ENCODE measurements at places on chromosomes 6 and 20. TPM values are rescaled to one million over a fixed set of nuclear protein-coding genes. Genes with fewer than 3 reads are reported as not detected.

DNA sequence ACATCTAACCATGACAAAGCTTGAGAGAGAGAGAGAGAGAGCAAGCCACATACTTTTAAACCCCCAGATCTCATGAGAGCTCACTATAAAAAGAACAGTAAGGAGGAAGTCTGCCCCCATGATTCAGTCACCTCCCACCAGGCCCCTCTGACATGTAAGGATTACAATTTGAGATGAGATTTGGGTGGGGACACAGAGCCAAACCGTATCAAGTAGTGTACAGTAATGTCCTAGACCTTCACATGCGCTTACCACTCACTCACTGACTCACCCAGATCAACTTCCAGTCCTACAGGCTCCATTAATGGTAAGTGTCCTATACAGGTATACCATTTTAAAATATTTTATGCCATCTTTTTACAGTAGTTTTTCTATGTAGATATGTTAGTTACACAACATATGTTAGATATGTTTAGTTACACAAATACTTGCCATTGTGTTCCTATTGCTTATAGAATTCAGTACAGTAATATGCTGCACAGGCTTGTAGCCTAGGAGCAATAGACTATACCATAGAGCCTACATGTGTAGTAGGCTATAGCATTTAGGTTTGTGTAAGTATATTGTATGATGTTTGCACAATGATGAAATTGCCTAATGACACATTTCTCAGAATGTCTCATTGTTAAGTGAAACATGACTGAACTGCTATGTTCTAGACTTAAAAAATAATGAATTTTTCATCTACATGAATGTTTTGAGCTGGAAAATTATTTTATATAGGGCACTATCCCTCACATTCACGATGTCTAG lies 11.7 kb downstream of the TSPYL1 start:
- DNase-seq, result peak; percentile 23

GRCh38 chr6:88612631-88613030 lies 350.8 kb downstream of the RNGTT start:
- DNase-seq, result no peak

DNA sequence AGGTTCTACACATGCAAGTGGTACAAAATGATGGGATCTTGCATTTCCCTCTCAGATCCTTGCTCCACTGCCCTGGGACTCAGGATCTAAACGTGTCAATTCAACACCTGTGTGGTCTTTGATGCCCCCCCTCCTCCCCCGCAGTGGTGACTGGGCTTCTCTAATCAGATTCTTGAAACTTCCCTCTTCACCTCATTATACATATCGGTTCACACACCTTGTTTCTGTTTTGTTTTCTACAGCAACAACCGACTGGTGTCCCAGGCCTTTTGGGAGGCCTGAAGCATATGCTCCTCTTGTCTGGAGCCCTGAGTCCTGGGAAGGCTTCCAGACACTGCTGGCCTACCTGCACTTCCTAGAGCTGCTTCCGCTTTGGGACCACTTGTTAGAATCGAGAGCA lies 20.0 kb downstream of the SAMD3 start:
- no peak for DNase-seq

The LHFPL5 gene
- not detected for total RNA-seq

The CHMP4B gene
- 90.6 TPM for total RNA-seq

The TTLL9 gene
- 0.41 TPM for total RNA-seq
